Stimulated activated CD4-positive, alpha-beta T cell treated with anti-CD3 and anti-CD28 coated beads, TNF-alpha, amount 100 ng/mL, for 1 hour (primary cell): ENCODE measurements at places on chromosomes 12 and 14.

- DNase-seq = no peak
Measured at GRCh38 chr12:26878661-26879119, 45.7 kb upstream of the ITPR2 start.

DNA sequence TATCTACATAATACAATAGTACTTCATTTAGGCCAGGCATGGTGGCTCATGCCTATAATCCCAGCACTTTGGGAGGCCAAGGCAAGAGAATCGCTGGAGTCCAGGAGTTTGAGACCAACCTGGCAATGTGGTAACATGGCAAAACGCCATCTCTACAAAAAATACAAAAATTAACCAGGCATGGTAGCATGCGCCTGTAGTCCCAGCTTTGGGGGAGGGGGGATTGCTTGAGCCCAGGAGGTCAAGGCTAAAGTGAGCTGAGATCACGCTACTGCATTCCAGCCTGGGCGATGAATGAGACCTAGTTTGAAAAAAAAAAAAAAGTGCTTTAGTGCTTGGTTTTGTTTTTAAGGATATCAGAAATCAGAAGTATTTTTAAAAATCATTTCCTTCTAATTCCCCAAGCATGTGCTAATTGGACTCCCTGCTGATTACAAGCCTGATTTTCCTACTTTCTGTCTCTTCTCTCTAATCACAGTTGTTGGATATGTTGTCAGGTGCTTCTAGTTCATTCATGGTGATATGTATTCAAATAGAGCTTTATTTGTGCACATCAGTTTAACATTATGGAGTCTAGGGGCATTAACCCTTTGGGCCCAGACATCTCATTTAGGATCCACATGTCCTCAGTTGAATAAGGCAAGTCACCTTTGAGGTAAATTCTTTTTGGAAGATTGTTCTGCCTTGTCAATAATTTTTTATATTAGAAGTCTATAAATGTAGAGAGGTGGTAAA is 7.0 kb upstream of the KRAS start:
- no peak for DNase-seq

DNA sequence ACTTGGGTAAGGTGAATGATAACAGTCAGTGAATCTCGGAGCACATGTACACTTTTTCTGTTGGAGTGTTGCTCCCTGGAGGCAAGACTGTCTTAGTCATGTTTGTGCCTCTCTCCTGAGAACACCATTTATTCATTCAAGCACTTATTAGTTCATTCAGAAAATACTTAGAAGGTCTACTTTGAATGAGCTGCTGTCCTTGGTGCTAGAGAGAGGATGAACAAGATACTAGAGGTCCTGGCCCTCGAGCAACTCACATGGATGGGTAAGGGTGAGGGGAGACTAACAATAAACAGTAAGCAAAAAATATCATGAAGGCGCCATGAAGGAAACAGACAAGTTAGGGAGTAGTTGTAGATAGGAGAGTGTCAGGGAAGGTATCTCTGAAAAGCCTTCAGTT is 17.1 kb upstream of the SAMD4A start:
- DNase-seq = no peak

GRCh38 chr14:32298346-32298745 is 30.8 kb upstream of the AKAP6 start:
- no peak for DNase-seq

GRCh38 chr12:116053479-116054200 is 223.9 kb downstream of the MED13L start:
- no peak for DNase-seq

GRCh38 chr14:92973261-92973797 is 50.4 kb downstream of the CHGA start:
- DNase-seq = no peak

DNA sequence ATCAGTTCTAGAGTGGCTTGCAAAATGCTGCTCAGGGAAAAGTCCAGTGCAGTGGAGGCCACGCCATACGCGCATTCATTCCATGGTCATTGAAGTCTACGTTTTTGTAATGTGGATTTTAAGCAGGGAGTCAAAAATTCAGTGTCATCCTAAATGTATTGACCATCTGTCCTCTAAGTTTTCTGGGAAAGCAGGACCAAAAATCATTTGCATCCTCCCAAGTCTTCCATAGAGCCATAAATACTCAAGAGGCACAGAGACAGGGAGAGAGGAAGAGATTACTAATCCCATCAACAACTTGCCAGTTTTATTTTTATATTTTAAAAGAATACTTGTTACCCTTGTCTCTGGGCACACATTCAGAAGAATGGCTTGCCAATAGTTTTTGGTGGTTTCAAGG is 36.9 kb downstream of the RHOJ start:
- DNase-seq = no peak

DNA sequence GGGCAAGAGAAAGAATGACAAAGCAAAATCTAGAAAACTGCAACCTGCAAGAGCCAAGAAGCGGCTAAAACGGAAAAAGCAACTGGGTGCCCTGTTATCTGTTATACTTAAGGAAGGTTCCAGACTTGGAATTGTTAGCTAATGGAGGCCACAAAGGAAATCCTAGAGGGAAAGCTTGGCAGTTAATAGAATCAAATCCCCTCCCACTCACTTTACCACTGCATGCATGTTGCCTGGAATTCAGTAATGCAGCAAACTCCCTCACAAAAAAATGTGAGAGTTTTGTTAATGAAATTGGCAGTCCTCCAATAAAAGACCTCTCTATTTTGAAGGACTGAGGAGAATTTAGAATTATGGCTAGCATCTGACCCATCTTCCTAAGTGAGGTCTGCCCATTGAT is 164.2 kb upstream of the SOX5 start:
- no peak for DNase-seq

DNA sequence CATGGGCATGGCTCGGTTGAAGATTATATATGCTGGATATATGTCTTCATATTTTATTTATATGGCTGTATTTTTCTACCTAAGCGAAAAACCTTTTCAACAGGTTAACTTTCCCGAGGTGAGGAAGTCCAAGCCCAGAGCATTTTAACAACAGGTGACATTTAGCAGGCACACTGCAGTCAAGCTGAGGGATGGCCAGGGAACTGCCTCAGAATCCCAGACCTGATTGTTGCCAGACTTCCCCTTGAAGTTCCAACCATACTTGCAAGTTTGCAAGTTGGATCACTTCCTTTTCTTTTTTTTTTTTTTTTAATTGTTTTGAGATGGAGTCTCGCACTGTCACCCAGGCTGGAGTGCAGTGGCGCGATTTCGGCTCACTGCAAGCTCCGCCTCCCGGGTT is 166.0 kb upstream of the FRMD6 start:
- DNase-seq = no peak

GRCh38 chr12:78034025-78034424 is 203.3 kb downstream of the NAV3 start:
- DNase-seq = no peak
